ENCODE measurements at places on chromosomes 3 and 15.

DNA sequence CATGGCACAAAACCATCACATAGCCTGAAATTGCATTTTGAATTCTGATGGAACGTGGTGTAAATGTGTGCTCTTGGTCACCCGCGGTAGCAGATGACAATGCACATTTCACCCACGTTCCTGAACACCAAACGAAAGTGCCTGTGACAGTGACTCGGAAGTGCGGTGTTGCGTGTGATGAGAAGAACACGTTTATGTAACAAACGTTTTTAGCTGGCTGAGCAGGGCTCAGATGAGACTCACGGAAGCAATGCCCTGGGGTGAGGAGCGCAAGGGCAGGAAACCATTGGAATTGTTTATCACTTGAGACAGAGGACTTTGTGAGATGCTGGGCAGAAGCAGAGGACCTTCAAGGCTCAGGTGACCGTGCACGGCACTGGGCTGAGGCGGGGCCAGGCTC is 449.2 kb upstream of the CFAP20DC start:
- DNase-seq = no peak

DNA sequence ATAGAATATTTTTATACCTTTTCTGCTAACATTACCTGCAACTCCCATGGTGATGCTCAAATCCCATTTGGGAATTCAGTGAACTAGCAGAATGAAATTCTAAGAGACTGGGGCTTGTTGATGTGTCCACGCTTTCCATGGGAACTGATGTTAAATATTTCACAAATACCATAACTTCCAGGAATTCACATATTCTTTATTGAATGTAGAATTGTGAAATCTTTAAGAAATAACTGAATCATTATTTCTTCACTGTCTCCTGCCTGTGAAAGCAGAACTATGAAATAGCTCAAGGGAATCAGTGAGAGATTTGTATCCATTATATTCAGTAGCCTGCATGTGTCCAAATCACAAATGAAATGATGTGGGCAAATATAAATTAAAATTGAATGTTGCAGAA is 130.8 kb downstream of the SERPINI1 start:
- no peak for DNase-seq

DNA sequence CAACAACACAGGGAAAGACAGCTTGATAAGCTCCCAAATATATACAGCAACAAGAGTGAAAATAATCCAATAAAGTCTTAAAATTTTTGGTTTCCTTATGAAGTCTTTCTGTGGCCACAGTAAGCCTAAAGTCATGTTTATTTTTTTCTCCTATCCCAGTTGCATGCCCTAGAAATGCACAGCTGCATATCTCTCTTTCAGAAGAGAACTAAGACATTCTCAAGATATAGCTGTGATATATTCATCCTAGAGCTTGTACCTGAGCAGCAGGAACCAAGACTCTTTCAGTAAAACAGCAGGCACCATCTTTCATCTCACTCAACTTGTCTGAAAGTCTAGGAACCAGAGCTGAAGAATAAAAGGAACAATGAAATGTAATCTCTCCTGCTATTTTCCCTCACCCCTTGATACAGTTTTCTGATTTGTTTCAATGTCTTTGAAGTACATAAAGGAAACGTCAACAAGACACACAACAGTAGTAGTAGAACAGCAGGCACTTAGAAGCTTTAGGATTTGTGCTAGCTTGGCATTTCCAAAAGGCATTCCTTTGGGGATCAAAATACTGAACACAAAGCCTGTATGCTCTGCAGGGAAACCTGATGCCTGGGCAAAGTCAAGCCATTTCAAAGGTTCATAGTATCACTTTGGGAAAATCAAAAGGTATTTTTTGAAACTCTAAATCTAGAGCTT is 536.8 kb downstream of the PYDC2 start:
- no peak for DNase-seq

DNA sequence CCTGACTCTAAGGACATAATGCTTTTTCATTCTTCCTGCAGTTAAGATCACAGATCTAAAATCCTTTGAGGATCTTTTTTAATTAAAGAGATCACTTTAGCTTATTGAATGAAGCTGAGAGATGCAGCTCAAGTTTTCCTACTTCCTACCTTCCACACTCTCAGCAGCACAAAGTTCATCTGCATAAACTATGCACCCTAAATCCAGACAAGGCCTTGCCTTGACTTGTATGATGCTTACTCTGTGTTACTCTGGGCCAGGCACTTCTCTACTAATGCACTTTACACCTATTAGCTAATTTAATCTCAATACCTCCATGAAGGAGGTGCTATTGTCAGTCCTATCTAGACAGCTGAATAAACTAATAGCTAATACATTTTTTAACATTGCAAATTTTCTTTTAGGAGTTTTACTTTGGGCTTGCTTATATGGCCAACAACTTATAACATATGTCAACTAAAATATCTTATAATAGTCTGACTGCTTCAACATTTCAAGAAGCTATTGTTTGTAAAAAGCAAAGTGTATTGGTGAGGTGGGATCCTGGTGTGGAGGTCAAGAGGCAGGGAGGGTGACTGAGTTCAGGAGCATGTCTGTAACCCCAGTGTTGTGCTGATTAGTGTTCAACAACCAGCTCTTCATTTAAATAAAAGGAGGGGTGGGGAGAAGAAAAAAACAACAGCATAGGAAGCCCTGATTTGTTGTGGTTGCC is 172.4 kb upstream of the ATP11B start:
- no peak for DNase-seq

DNA sequence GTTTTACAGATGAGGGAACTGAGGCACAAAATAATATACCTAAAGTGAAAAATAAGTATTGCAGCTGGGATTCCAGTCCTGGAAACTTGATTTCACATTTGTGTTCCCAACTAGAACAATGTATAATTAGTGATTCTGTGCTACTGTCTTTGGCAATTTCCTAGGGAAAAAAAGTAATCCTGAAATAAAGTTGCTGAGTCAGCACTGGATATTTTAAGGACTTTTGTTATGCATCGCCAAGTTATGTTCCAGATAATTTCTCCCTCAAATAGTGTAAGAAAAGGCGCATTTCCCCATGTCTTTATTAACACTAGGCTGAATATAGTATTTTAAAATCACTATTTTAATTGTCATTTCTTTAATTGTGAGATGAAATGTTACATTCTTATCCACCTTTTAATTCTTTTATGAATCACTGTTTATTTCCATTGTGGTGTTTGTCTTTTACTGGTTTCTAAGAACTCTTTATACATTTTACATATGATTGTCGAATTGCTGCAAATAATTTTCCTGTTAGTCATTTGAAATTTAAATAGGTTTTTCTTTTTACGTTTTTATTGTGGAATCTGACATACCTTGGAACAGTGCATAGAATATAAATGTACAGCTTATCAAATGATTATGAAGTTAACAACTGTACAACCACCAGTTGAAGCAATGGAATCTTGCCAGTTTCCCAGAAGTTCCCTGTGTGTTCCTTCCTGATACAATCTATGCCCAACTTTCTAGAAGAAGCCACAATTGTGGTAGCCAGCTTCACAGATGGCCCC is 56.6 kb downstream of the SH3GL3 start:
- DNase-seq = no peak

DNA sequence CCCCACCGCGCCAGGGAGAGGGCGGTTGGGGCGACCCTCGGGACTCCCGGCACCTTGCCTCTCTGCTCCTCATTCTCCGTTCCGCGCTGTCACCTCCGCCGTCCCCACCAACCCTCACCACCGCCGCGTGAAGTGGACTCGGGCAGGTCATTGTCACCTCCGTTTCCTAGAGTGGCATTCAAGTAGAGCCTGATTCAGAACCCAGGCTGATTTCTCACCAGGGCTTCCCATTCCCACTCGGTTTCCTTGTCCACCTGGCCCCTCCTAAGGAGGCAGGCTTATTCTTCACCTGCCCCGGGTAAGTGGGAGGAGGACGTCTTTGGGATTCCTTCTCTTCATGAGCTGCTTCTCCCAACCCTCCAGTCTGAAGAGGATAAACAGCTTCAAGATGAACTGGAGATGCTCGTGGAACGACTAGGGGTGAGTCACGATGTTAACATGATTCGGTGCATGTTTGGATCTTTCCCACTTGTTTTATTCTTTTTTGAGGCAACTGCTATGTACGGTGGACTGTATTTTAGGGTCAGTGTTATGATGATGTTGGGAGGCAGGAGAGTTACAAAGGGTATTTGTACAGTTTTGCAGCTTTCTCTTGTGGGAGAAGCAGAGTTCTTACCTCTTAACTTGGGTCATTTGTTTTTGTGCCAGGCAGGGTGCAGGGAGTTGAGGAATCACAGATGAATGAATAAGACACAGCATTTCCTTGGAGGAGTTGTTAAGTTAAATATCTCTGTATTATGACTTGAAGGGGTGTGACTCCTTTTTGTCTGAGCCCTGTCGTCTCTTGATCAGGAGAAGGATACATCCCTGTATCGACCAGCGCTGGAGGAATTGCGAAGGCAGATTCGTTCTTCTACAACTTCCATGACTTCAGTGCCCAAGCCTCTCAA is 692 bp downstream of the PSMD2 start:
- DNase-seq = no peak

DNA sequence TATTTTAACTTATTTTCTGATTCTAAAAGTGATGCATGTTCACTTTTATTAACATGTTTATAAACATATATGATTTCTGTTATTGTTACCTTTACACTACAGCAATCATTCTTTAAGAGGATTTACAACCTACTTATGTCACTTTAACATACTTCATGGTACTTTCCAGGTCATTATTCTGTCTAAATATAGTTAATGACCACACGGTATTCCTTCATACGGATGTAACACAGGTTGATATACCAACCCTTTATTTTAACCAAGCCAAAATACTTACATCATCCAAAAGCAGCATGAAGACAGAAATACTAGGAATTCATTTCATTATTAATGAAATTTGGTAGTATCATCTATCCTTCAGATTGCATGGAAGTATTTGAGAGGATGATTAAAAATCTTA is 18.6 kb downstream of the PIK3R4 start:
- DNase-seq = no peak

- no peak for DNase-seq
These were observed 233.4 kb downstream of the MEX3B start for GRCh38 chr15:81812456-81812855.

DNA sequence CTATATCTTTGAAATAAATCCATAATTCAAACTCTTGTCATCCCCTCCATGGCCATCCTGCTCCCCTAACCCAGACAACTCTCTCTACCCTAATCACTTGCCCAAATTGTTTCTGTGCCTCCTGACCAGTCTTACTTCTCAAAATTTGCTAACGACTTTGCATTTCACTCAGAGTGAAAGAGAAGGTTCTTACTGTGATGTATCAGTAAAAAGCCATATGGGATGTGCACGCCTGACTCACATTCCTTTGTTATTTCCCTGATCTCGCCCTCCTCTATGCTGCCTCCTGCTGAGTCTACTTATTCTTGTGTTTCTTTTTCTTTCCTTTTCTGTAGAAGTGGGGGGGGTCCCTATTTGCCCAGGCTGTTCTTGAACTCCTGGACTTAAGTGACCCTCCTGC is 487.2 kb upstream of the FRG2C start:
- DNase-seq = no peak
